Left kidney (tissue), 8 donors: ENCODE measurements at places on chromosomes 11 and 22. TPM values are rescaled to one million over a fixed set of nuclear protein-coding genes. Genes with fewer than 3 reads are reported as not detected.

GRCh38 chr11:44613153-44613552 is 47.7 kb downstream of the CD82 start:
- DNase-seq, result no peak

DNA sequence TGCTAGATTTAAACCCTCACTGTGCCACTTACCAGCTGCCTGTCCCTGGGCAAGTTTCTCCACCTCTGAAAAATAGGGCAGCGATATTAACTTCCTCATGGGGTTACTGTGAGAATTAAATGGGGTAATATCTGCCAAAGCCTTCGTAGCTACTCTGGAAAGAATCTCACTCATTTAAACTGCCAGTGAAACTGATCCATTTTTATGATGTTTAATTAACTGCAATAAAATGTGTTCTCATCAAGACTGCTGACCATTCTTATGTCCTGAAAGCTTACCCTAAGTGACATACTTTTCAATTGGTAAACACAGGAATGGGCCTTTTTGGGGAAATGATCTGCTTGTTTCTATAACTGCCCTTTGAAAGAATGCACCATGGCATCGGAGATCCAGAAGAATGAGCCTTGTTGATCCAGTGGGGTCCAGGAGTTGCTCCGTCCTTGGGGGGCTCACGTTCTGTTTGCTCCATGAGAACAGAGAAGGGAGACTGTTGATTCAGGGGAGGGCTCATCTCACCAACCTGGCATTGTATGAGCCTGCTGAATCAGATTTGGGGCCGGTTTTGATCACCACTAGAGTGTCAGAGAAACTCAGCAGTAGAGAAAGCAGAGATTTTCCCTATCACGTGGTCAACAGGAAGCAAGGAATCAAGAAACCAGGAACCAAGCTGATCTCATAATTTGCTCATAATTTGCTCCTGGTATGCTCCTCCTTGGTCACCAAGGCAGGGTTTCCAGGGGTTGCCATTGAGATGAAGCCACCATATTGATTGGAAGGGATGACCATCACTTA is 7.0 kb upstream of the CCDC86 start:
- no peak for DNase-seq

GRCh38 chr11:44835296-44835695 is 108.5 kb downstream of the TSPAN18 start:
- DNase-seq, result no peak

- no peak for DNase-seq
Observed at GRCh38 chr22:41540006-41540315, 4.3 kb downstream of the POLR3H start.

DNA sequence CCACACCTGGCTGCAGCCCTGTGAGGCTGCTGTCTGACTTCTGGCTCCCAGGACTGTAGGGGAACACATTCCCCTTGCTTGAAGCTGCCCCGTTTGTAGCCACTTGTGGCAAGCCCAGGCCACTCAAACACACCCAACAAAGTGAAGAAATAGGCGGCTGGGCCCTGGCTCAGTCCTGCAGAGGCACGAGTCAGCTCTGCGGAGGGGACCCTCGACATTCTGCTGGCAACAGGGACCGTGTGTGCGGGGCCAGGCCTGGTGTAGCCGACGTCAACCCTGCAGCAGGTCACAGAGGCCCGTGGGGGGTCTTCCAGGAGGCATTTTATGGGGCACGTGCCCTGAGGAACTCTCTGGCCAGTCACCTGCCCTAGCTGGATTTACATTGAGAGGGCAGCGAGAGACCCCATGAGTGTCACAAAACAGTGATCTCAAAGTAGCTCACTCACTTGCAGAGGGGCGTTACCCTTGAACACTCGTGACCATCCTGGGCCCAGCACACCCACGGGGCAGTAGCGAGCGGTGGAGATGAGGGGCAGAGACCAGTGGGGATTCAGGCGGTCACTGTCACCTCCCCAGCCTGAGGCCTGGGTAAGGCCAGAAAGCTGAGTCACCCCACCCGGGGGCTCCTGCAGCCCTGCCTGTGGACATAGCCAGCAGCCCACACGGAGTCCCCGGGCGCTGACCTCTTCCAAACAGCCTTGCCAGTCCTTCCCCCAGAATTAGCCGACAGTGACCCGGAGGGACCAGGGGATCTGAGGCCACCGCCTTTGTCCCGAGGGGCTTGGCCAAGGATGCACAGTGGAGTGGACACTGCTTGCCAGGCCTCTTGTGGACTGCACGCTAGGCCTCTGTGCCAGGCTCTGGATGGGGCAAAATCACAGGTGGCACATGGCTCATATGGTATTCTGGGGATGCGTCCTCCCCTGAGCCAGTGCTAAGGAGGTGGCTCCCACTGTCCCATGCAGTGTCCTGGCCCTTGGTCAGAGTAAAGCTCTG is 139.5 kb downstream of the CTTN start:
- DNase-seq, result no peak

DNA sequence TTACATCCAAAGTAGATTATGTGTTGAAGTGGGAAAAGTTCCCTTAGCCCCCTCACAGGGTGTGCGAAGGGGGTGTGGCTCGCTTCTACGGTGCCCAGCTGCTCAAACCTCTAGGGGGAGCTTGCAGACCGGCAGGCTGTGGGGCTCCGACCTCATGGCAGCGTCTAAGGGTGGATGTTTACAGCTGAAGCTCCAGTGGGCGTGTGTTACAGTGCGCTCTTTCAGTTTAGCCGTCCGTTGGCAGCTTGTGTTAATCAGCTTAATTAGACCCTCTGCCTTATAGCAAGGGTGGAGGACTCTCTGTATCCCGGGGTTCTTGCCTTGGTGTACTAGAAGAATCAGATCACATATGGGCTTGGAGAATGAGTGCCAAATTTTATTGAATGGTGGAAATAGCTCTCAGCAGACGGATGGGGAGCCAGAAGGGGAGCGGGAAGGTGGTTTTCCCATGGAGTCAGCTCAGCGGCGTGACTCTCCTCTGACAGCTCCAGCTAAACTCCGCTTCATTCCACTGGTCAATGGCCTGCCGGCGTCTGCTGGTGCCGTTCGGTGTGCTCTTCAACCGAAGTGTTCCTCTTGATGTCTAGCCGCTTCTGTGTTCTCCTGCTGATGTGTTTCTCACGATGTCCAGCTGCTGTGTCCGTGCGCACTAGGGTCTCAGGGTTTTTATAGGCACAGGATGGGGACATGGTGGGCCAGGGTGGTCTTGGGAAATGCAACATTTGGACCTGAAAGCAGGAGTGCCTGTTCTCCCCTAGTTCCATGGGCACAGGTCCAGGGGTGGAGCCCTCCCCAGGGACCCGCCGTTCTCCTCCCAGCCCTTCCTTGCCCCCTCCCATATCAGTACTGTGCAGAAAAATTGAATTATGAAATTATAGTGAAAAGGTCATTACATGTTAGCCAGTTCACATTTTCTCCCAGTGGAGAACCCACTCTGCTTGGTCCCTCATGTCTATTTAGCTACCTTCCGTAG is 28.6 kb upstream of the OR10G7 start:
- DNase-seq, result peak; percentile 26

DNA sequence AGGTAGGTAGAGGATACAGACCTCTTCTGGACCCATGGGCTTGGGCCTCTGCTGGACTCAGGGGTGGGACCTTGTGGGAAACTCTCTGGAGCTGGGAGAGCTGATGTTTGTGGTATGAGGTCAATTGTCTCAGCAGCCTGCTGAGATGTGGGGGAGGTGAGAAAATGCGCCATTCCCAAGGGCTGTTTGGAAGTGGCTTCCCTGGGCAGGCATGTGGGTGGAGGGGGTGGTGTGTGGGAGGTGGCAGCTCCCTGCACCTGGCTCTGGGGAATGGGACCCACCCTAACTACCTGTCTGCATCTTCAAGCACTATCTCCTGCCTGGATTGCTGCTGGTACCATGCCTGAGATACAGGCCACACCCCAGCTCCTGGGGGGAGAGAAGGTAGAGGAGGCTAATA is 97.4 kb upstream of the THY1 start:
- DNase-seq, result no peak

DNA sequence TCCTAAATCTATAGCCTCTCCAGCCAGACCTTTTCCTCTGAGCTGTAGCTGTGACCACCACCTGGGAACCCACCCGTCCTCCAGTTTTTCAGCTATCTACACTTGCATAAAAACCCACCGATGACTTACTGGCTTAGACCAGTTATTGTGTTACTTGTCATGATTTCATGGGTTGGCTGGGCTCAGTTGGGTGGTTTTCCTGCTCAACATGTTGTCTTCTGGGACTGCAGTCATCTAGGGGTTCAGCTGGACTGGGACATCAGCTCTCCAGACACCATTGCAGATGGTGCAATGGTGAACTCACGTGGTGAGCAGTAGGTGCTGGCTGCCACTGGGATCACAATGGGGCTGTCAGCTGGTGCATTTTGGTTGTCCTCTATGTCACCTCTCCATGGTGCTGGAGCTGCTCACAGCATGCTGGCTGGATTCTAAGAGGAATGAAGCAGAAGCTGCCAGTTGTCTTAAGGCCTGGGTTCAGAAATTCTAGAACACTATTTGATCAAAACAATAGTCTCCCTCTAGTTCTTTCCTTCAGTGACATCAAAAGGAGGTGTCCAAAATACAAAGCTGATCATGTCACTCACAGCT is 1.3 kb upstream of the SYT13 start:
- no peak for DNase-seq

DNA sequence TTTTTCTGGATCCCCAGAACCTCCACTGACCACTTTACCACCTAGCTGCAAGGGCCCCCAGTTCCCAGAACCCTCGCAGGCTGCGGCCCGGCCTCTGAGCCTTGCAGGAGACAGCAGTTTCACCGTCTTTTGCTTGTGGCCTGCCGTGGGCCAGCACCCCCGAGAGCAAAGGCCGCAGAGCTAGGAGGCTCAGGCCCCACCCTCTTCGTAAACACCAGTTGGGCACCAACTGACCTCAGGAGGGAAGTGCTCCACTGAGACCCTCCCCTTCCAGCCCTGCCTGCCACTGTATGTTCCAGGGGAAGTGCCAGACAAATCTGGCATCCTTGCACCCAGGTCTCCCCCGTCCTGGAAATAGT is 23.4 kb upstream of the CREB3L1 start:
- DNase-seq, result no peak

DNA sequence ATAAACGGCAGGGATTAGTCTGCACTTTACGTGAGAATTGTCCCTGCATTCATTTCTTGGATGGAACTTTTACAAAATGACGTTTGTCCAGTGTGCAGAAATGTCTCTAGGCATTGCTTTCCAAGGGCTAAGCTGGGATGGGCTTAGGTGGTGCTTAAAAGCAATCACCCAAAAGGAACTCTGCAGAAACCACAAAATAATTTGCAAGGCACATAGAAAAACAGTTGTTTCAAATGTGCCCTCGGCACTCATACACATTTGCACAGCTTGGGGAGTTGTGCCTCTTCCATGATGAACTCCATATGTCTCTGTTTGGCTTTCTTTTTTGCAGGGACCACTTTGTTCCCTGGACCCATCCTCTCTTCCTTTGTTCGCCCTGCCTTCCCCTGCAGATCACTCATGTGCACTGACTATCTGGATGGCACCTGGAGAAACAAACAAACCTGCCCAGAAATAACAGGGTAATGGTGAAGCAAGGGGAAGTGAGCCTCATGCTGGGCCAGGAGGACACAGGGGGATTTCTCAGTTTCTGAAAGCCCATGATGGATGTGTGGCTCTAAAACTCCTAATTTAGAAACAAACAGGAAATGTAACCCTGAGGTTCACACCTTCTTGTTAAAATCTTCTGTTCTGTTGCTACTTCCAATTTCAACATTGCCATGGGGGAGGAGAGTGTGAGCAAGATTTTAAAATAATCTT is 150.2 kb downstream of the SNX19 start:
- DNase-seq, result no peak

- DNase-seq, result peak; percentile 59
Observed at GRCh38 chr11:66543263-66544107, 2.4 kb downstream of the ZDHHC24 start.

GRCh38 chr11:130499828-130500227 is 51.4 kb downstream of the ADAMTS15 start:
- DNase-seq, result no peak

- no peak for DNase-seq
Observed at GRCh38 chr11:113971506-113972195, 3.3 kb upstream of the HTR3A start.

DNA sequence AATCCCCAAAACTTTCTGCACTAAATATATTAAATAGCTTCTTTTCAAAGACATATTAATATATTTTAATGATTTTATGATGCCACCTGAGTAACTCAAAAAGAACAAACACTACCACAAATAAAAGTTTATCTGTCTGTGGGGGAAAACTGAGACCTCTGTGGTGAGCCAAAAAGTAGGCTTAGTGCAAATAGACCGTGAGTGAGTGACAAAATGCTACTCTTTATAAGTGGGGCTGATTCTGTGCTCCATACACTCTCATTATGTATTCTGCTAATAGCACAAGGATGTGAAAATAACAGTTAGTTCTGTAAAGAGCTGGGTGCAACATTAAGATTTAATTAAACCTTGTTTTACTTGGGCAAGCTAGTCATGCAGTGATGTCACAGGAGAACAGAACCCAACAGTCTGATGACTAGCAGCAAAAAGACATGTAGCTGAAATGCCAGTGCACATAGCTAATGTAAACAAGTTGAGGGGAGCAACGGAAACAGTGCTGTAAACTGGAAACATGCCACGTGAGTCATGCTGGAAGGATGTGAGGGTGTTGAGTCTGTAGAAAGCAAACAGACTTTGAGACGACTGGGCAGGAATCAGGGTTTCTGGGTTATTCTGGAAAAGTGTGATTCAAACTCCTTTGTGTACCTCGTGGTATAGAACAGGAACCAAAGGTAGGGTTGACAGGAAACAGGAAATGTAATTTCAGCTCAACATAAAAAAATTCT is 1130.4 kb downstream of the LRRC4C start:
- DNase-seq, result peak; percentile 42

GRCh38 chr11:16925561-16926065 is 88.6 kb downstream of the PLEKHA7 start:
- DNase-seq, result peak; percentile 49

DNA sequence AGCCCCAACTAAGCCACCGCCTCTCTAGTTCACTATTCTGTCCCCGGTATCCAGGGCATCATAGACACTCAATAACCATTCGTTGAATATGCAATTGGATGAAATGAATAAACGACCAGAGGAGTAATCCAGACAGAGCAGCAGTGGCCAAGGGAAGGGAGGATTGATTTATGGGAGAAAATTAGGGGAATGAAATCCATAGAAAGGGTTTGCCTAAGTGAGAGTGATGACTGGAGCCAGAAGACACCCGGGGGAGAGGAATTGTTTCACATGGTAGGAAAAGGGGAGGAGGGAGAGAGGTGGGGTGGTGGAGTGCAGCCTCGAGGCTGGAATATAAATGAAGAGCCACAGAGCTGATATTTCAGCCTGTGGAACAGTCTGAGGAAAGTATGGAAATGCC is 168.2 kb downstream of the COMMD9 start:
- no peak for DNase-seq

DNA sequence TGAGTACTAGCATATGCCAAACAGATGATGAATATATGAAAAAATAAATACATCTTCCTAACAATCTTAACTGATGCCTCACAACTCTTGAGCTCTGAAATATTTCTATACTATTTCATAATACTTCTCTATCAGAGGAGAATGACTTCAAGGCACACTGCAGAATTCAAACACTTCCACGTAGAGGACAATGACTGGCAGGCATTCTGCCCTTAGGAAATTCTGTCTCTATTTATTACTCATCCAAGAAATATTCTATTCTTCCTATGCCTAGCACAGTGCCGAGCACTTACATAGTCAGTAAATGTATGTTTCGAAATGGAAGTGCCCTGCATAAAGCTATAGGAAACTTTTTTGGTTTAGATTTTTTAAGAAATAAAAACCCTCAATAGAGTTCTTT is 809.1 kb downstream of the DLG2 start:
- DNase-seq, result no peak

The MMP1 gene
- 0.23 TPM for polyA plus RNA-seq

The ACRV1 gene
- 1.4 TPM for polyA plus RNA-seq

The NRIP3 gene
- 1.0 TPM for polyA plus RNA-seq

The IGLL1 gene
- polyA plus RNA-seq, result 0.40 TPM

The F2 gene
- 0.68 TPM for polyA plus RNA-seq

The INS gene
- polyA plus RNA-seq, result not detected
